NT2/D1 (cell line): ENCODE measurements at places on chromosomes 5 and 9.

DNA sequence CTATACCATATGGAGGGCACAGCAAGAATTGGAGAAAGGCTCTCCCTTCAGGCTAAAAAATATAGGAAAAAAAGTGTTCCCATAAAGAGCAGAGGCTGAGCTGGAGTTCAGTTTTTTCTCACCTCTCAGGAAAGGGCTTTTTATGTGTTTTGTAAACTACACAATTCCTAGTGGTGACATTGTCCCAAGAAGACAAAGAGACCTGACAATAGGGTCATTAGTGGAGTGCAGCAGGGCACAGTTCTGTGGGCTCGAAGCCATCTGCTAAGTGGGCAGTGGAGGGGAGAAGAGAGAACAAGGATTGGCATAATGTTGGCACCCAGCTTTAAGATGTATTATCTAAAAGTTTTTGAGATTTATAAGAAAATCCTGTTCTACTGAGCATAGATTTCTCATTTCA, 162.5 kb downstream of the HCN1 start:
- DNase-seq: no peak

- no peak for DNase-seq
Measured at GRCh38 chr5:76025069-76025468, 58.1 kb upstream of the SV2C start.

GRCh38 chr5:100517301-100517974, 17.7 kb upstream of the FAM174A start:
- DNase-seq: no peak

DNA sequence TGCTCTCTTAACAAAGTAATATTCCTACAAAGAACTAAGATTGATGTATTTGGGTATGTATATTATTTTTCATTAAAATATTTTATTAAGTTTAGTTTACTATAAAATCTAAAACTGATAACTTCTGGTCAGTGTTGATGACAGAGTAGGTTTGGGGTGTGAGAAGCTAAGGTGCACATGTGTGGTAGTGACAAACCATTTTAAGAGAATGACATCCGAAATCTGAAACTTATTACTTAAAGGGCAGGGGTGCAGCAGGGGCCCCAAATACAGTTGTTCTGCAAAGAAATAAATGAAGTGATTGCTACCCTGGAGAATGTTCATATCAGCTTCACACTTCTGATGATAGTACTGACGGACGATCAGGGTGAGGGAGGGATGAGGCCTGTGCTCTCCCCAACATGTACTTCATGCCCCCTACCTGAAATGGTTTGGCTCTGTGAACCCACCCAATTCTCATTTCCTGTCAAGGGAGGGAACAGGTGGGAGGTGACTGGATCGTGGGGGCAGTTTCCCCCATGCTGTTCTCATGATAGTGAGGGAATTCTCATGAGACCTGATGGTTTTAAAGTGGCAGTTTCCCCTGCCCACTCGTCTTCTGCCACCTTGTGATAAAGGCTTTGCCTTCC, 125.3 kb upstream of the RFX3 start:
- no peak for DNase-seq

DNA sequence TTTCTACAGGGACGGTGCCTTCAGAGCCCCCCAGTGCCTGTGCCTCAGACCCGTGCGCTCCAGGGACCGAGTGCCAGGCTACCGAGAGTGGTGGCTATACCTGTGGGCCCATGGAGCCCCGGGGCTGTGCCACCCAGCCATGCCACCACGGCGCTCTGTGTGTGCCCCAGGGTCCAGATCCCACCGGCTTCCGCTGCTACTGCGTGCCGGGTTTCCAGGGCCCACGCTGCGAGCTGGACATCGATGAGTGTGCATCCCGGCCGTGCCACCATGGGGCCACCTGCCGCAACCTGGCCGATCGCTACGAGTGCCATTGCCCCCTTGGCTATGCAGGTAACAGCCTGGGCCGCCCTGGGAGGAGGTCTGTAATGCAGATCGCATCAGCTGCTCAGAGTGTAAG, 6.9 kb downstream of the CRB2 start:
- DNase-seq: no peak

GRCh38 chr9:93209576-93210323, 25.8 kb downstream of the WNK2 start:
- DNase-seq: no peak

DNA sequence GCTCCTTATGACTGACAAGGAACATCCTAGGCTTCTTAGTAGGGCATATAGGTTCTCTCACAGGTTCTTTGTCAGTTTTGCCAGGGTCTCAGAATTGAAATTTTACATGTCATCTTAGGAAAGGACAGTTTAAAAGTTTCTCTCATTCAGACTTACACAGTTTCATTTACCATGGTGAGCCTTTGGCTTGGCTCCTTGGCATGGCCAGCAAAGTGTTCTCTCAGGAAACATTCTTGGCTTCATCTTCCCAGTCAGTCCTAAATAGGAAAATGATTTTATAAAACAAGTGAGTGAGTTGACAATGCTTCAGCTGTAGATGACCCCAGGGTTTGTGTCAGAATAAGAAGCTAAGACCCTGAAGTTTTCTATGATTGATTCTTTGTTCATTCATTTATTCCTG, 191.6 kb downstream of the PCSK5 start:
- no peak for DNase-seq

DNA sequence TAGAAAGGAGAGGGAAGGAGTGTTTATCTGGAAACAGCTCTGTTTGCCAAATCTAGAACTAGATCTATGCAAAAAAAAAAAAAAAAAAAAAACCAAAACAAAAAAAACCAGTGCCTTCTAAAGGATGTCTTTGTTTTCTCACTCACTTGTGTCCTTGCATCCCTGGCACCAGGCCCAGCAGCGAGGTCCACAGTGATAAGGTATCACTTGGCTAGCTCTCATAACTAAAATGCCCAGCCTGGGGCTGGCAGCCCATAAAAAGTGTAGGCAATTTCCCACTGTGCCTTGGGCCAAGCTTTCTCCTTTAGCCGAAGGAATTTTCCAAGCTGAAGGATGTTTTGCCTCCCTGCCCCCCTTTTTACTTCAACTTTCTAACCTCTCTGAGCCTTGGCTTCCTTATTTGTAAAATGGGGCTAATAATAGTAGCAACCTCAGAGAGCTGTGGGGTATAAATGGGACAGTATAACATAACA, 20.8 kb downstream of the RGS3 start:
- DNase-seq: no peak

- no peak for DNase-seq
Measured at GRCh38 chr5:74295676-74296075, 344.9 kb downstream of the ENC1 start.

GRCh38 chr5:123673107-123673506, 161.1 kb downstream of the CSNK1G3 start:
- DNase-seq: no peak

DNA sequence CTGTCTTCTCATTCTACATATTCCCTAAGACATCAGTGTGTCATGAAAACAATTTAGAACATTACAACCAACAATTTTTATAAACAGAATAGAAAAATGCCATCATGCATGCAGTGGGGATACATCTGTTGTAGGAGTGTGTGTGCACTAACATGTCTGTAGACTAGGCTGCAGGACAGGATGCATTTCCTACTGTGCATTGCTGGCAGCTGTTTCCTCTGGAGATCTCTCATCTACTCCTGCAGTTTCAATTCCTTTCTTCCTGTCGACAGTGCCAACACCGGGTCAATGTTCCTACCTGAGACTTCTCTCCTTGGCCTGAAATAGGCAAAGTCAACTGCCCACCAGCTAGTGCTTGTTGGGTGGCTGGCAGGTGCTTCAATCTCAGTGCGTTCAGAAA, 69.8 kb downstream of the ANKH start:
- DNase-seq: no peak

DNA sequence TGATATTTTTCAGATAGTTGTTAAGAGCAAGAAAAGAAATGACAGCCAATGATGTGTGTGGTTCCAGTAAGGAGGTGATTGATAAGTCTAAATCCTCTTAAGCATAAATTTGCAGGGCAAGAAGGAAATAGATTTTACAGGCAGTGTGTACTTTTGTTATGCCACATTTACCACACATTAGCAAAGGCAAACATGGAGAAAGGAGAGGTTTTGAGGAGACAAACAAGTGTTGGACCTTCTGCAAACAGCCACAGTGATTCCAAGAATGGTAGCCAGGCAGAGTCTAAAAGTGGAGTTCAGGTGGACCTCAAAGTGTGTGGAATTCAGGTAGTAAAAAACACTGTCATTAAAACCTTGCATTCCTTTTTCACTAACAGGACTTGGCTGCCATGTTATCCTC, 295.9 kb upstream of the ITGA1 start:
- no peak for DNase-seq

GRCh38 chr5:14481349-14481748, 100.2 kb upstream of the OTULINL start:
- DNase-seq: no peak

DNA sequence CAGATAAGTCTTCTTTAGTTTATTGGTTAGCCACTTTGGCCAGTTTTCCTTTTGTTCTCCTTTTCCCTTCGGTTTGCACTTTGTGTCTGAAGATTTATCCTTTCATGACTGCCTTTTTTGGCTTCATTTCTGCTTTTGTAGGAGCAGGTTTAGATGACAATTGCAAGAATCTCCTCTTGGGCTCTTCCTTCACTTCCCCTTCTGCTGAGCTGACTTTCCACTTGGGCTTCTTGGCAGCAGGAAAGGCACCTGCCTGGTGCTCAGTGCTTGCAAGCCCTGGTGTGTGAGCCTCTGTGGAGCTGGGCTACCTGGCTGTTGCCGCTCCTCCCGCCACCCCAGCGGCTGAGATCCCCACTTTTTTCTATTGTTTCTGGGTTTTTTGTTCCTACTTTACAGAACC, 7.3 kb downstream of the CCDC112 start:
- no peak for DNase-seq

- no peak for DNase-seq
Measured at GRCh38 chr5:73284220-73284795, 111.3 kb downstream of the TMEM174 start.

DNA sequence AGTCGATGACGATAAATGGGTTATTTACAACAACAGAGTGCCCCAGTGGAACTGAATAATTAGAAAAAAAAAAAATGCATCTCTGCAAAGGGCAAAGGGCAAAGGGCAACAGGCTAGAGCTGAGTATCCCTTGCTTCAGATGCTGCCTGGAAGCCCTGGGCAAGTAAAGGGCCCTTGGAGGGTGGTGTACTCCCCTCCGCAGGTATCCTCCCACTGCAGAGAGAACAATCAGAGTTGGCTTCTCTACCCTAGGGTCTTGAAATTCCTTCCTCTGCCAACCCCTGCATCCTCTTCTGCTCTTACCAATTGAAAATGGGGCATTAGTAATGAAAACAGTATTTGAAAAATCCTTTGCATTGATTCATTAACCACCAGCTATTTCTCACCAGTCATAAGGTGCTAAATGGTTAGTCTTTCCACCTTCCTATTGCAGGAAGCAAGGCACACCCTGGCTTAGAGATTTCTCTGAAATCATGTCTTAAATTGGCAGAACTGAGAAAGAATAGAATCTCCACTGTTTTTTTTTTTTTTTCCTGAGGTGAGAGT, 122.6 kb downstream of the SEMA6A start:
- DNase-seq: no peak

DNA sequence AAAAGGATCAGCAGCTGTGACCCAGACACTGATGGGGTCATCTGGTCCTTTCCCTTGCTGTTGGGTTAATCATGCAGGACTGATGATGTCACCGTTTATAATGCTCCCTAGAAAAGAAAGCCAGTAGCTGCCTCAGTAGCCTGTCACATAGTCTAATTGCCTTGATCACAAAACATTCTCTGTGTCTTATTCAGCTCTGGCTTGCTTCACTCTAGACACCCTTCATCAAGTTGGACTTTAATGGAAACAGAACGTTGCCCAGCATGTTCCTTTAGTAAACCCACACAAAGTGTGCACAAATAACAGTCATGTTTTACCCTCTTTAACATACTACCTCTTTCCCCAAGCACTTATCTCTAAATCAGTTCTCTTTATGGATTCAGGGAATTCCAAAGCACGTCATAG, 170.8 kb downstream of the SGCD start:
- no peak for DNase-seq

DNA sequence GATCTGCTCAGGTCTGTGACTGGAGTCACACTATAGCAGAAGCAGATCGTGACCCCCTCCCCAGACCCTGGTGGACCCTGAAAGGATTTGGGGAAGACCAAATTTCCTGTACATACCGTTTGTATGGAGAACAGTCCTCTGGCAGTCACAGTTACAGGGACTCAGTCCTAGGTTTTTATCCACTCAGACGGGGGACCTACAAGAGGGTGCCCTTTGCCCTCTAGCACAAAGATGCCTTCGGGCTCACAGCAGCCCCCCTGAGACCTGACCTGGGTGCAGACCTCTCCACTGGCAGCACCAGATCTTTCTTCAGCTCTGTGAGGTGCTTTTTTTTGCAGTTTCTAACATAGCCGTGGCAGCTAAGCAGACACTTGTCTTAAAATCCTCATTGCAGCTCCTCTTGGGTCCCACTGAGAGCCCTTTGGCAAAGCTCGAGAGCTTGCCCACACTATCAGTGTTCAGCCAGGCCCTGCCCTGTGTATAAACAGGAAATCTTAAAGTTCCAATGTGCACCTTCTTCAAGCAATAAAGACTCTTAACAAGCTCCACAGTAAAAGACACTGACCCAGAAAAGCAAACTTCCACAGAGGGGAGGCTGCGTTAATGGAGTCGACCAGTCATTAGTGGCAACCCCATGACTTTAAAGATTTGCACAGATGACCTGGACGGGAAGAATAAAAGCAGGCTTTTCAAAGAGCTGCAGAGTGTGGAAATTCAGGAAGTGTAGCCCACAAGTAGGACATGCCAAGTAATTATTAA, 71.8 kb upstream of the LHFPL2 start:
- DNase-seq: no peak

DNA sequence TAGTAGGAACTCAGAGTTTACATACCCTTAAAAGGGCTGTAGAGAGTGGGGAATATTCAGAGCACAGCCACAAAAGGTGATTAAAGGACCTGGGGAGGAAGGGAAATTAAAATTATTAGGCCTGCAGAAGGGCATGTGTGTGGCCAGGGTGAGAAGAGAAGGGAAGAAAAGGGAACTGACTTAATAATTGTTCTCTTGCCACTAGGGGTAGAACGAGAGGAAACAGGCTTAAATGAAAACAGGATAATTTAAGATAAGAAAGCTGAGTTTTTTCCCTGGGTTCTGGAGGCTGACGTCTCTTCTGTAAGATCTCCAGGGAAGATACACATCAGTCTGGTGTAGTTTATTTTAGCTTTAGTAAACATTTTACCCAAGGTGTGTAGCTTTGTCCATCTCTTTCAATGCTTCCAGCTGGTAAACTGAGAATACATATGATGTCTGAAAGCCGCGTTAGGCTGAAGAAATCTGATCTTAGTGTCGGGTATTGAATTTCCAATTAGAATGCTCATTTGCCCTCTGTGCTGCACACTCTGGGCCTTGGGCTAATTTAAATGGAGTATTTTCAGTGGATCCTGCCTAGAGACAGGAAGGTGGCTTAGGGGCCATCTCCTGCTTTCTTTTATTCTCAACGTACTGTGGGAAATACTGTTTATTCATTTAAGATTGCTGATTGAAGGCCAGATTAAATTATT, 416.8 kb downstream of the TMEM38B start:
- no peak for DNase-seq

- no peak for DNase-seq
Measured at GRCh38 chr5:5598547-5599113, 176.2 kb downstream of the ICE1 start.

GRCh38 chr5:91160714-91161285, 222.3 kb downstream of the ARRDC3 start:
- no peak for DNase-seq

GRCh38 chr5:54520438-54520846, 2.9 kb downstream of the SNX18 start:
- no peak for DNase-seq
